SW480 (cell line): ENCODE measurements at places on chromosomes 4 and X.

GRCh38 chr4:185512516-185512915, 22.8 kb downstream of the PDLIM3 start:
- DNase-seq: no peak

DNA sequence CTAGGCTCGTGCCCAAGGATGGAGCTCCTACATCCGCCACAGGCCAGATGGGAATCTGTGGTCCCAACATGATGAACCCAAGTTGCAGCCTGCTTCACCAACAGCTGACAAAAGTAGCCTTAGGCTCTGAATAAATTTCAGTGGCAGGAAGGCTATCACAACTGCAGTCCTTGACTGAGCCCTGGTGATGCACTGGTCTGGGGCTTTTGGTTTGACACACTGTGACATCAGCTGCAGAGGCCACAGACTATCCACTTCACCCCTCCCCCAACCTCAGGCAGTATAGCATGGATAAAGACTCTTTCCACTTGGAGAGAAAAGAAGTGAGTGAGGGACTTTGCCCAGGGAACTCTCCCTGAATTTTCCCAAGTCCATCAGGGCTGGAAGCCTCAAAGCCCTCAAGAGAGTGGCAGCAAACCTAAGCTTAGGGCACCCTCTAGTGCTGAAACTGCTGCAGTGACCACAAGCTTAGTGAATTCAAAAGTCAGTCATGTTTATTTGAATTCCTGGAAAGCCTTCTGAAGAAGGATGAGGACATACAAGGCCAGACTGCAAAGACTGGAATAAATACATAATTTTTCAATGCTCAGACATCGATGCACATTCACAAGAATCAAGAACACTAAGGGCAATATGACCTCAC, 135.0 kb upstream of the TENT5D start:
- DNase-seq: peak; percentile 16

- DNase-seq: no peak
Observed at GRCh38 chr4:62162606-62163005, 962.5 kb downstream of the ADGRL3 start.

- no peak for DNase-seq
Observed at GRCh38 chr4:141039156-141039555, 94.1 kb downstream of the RNF150 start.

GRCh38 chr4:148192526-148192925, 249.7 kb downstream of the NR3C2 start:
- DNase-seq: no peak

DNA sequence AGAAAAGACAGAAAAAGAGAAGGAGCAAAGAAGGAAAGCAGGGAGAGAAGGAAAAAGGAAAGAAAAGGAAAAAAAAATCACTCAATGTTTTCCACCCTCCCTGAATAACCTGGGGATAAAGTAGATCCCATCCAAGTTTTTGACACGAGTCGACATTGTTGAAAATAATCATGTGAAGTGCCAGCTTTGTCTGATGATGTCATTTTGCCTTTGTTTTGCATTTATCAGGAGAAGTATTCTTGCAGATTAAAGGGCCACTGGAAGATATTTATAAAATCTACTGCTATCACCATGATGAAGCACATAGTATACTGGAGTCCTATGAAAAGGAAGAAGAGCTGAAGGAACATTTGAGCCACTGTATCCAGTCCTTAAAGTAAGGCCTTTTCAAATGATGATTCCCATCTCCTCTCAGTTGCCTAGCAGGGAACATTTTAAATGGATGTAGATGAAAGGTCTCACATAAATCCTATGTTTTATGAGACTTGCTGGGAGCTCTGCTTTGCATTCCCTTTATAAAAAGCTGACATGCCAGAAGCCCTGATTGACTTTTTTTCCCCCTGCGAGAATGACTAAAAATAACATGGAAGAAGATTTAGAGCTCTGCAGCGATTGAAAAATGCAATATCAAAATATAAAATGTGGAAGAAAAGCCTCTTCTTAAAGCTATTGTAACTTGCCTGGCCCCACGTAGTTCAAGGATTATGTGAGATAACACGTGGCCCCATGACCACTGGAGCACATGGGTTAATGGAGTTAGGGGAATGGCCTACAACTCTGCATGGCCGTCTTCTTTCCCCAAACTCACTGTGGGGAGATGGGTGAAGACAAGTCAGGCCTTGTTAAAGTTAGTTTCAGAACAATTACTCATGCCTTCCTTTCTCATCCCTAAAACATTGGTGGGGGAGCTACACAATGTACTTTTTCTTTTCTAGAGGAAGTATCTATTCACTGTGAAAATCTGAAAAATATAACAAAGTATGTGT, 77.5 kb downstream of the INTS12 start:
- DNase-seq: no peak

DNA sequence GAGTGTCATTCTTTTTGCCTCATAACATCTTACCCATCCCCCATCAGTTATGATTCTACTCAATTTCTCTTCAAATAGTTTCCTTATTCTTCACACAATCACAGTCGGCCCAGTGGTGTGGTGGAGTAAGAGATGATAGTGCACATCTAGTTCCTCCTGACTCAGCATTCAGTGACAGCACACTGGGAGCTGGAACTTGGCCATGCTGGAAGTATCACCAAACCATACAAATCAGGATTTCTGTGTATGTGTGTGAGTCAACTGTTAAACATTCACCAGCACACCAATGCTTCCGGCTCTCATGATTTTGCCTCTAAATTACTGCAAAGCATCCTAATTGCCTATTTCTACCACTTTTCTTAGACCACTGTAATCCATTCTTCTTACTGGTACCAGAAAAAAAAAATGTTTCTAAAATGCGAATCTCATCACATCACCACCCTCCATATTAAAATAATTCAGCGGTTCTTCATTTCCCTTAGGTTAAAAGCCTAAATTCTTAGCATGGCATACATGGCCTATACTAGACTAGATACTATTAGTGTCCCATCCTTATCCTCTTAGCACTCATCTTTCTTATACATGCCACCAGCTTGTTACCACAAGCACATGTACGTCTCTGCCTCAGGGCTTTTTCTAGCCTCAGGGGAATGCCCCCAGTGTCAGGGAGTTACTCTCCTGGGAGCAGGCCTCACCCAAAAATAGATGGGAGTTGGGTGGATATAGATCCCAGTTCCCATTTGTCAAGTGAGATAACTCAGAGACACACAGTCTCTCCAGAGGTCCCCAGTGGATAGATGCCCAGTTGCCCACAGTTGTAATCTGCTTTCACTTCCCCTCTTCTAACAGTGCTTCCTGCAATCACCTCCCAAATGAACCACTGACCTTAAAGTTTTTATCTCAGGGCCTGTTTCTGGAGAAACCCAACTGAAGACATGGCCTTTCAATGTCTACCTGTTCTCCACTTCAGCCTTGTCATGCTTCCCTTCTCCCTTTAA, 49.2 kb upstream of the DDX53 start:
- DNase-seq: peak; percentile 7

GRCh38 chr4:39469429-39470077, 10.7 kb downstream of the LIAS start:
- DNase-seq: peak; percentile 60

GRCh38 chr4:121656269-121656641, 40.5 kb downstream of the ANXA5 start:
- peak; percentile 56 for DNase-seq

- DNase-seq: no peak
Observed at GRCh38 chr4:56817840-56818491, 3.5 kb downstream of the SPINK2 start.

- no peak for DNase-seq
Observed at GRCh38 chrX:2226182-2226581, 274.6 kb downstream of the DHRSX start.

GRCh38 chr4:151567056-151567455, 158.1 kb downstream of the FHIP1A start:
- no peak for DNase-seq

DNA sequence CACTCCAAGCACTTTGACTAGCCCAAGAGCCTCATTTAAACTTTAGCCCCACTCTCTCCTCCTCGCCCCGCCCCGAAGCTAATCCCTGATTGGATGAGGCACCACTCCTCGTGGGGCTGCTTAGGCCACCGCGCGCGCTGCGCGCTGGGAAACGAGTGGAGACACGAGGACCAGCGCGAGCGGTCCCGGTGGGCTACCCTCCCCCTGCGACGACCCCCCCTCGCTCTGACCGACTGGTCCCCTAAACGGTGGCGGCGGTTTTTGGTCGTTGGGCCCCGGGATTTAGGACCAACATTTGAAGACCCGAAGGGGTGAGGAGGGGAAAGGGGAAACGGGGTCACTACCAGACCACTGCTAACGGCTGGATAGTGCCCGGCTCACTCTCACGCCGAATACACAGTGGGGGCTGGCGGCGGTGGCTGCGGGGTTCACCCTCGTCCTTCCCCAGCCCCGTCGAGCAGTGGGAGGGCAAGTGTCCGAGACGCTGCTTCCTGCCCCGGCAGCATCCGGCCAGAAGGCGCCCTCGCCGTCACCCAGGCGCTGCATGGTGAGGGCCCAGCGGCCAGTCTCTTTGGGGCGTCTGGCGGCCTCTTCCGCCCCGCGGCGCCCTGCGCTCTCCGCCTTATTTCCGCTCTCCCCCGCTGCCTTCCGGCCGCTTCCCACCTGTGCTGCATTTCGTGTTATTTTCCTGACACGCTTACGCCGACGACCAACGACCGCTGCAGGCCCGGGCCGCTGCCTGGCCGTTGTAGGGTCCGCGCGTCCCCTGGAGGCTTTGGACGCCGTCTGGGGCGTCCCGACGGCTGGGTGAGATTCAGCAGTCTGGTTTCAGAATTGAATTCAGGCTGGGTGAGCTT, at the start of gene RBM46:
Gene RBM46, plus strand, starts transcription at position 147 of the 857 bp plus-strand sequence. CDS start 15,481 bp downstream, outside the sequence.
- DNase-seq: no peak

DNA sequence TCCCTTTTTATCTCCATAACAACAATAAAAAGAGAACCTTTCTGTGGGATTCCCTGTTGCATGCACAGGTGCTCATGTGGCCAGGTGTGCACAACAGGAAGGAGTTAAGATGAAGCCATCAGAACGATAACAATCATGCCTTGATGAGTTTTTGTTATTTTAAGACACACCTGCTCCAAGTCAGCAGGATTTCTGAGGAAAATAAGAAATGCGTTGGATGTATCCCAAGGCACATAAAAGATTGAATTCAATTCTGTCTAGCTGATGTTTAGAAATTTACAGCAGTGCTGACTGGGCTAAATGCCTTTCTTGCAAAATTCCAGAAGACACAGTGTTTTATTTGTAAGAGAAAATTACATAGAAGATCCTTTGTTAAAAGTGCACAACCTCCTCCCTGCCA, 1678.2 kb downstream of the ARAP2 start:
- DNase-seq: no peak

DNA sequence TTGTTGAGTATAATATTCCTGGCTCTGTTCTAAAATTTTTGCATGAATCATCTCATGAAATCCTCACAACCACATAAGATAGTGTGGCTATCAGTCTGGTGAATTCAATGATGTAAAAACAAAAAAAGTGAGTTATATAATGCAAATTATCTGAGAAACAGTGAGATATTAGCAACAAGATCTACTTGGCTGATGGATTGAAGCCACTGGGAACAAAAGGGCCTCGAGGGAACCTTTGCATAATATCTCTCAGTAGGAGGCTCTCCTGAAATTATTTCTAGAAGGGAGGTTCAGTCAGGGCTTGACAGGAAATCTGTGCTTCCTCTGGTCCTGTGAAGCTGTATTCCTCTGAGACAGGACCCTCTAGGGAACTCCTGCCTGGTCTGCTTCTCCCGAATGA, 30.1 kb upstream of the NUP54 start:
- no peak for DNase-seq

GRCh38 chr4:70637239-70637913, 8.8 kb downstream of the ENAM start:
- DNase-seq: no peak

GRCh38 chr4:183158062-183158461, 59.0 kb downstream of the WWC2 start:
- no peak for DNase-seq

- DNase-seq: no peak
Observed at GRCh38 chr4:108417923-108418322, 202.5 kb upstream of the RPL34 start.

DNA sequence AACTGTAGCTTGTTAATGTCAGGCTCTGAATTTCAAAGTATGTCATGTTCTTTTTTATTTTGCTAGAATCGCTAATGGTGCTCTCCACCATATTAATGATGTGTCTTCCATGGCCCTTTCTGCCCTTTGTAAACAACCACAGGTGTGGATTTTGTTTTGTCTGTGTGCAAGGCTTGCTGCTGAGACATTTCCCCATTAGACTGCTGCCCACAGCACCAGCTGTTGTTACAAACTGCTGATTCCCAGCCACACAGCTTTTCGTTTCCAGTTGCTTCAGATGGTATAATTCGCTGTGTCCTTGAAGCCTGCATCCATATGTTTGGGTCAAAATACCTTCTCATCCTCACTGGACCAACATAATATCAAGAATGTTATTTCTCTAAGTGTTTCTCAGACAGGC, 32.8 kb downstream of the KCNIP4 start:
- no peak for DNase-seq

- no peak for DNase-seq
Observed at GRCh38 chrX:49233176-49233575, at the start of gene CACNA1F. TSS of gene CACNA1F (minus strand) at chrX:49233340. CDS start at chrX:49233309, 31 bp downstream.

DNA sequence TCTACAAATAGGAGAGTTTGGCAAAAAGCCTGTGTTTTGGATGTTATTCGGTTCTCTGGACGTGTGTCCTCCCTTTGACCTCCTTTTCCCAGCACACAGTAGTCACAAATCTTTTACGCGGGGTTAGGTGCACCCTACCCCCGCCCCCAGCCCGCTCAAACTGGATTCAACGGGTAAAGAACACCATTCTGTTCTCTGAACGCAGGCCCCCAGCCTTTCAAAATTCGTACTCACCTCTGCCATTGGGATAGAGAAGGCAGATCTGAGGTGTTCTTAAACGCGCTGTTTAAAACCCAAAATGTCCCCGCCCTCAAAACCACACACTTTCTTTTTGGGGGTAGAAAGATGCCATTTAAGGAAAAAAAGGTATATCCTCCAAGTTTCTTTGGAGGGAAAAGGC, 2.7 kb downstream of the LEF1 start:
- no peak for DNase-seq

- no peak for DNase-seq
Observed at GRCh38 chrX:57070185-57070984, 51.0 kb downstream of the SPIN2B start.

DNA sequence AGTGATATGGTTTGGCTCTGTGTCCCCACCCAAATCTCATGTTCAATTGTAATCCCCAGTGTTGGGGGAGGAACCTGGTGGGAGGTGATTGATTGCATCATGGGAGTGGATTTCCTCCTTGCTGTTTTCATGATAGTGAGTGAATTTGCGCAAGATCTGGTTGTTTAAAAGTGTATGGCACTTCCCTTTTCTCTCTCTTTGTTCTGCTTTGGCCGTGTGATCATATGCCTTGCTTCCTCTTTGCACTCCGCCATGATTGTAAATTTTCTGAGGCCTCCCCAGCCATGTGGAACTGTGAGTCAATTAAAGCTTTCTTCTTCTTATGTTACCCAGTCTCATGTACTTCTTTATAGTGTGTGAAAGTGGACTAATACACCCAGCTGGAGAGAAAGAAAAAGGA, 113.0 kb upstream of the AADAT start:
- no peak for DNase-seq

- DNase-seq: no peak
Observed at GRCh38 chr4:147879676-147880075, 147.8 kb downstream of the ARHGAP10 start.

GRCh38 chr4:128385683-128386304, 98.2 kb upstream of the PGRMC2 start:
- peak; percentile 20 for DNase-seq
